ENCODE measurements at places on chromosomes 7 and 10.

DNA sequence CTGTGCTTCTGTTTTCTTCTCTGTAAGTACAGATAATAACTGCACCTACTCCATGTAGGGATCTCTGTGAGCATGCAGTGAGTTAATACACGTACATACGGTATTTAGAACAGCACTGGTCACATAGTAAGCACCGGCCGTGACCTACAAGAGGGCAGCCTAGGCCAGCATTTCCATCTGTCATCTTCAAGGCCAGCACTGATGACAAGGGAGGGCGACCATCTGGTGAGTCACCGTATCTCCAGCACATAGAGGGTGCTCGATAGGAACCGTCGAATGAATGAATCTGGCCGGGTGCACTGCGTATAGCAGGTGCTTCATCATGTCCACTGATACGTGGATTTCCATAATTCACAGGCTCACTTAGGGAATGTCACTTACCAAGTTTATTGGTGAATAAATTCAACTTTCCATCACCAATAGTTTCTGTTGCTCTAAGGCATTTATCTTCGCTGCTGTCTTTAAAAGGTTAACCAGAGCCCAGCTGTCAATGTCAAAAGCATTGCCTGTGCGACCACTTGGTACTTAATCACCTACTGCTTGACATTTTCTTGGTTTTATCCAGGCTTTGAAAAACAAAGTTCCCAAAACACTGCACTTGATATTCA is 8.3 kb downstream of the NOD1 start:
- H3K4me1 ChIP-seq = no peaks in the 10 kb centered on the region
- H3K36me3 ChIP-seq = no peaks in the 10 kb centered on the region
- no peak overlapping the region for H3K27ac ChIP-seq
- DNase-seq = no peak
- no peaks in the 10 kb centered on the region for H3K27me3 ChIP-seq
- no peak overlapping the region for H3K4me3 ChIP-seq

DNA sequence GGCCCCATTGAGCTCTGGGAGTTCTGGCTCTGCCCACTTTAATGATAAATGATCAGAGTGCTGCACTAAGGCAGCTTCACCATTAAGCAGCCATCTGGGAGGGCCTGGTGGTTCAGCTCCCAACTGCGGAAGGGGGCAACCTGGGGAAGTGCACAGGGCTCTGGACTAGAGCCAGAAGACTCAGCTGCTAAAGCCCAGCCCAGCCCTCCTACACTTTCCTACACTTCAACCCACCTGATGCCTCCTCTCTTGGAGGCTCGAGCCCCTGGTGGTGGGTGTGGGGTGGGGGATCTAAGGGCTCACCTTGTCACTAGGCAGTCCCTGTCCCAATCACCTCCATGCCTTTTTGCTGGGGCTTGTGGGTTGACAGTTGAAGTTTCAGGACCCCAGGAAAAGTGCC is 60.6 kb upstream of the ANTXRL start:
- no peaks in the 10 kb centered on the region for H3K36me3 ChIP-seq
- DNase-seq = no peak
- H3K27ac ChIP-seq = no peak overlapping the region
- H3K4me3 ChIP-seq = no peak overlapping the region
- H3K27me3 ChIP-seq = no peaks in the 10 kb centered on the region
- 0 out of 2 replicates have a peak, but pooled peaks cover 3% of the 10 kb centered on the region for H3K4me1 ChIP-seq

DNA sequence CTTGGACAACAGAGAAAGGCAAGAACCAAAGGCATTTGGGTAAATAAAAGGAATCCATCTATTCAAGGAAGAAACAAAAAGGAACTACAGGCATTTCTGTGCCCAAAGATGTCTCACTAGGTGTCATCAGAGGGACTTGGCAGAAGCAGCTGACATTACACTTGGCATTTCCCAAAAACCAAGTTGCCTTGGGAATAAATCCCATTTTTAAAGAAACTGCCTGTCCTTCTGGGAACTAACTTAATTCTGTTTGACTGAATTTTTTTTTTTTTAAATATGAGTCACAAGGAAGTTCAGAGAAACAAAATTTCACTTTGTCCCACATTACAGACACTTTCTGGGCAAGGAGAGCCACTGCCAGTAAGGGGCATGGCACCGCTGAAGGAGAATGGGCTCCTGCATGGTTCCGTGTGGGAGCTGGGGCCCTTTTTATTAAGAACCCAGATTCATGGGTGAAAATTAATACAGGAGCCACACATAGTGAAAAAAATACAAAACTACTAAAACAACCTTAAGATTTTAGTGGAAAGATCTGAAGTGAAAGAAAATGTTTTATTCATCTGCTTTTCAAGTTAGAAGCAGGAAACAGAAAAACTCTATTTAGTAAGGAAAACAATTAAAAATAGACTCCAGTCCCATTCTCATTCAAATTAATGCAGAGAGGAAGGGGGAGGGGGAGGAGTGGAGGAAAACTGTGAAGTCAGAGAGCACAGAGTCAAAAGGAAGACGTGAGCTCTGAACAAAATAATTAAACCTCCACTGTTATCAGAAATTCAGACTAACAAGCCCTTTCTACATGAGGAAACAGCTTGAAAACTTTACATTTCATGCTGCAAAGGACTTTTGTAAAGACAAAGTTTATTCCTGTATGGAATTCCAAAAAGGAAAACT is 118.4 kb upstream of the PDLIM1 start:
- H3K27ac ChIP-seq = no peak overlapping the region
- no peaks in the 10 kb centered on the region for H3K4me1 ChIP-seq
- DNase-seq = no peak
- H3K36me3 ChIP-seq = no peaks in the 10 kb centered on the region
- no peak overlapping the region for H3K4me3 ChIP-seq
- H3K27me3 ChIP-seq = no peaks in the 10 kb centered on the region

GRCh38 chr7:114531326-114531725 is 116.7 kb downstream of the FOXP2 start:
- H3K27me3 ChIP-seq = no peaks in the 10 kb centered on the region
- 0 out of 2 replicates have a peak, but pooled peaks cover 3% of the 10 kb centered on the region for H3K36me3 ChIP-seq
- H3K4me3 ChIP-seq = no peak overlapping the region
- no peak for DNase-seq

- H3K4me1 ChIP-seq = peaks cover 13% of the 10 kb centered on the region
- no peak overlapping the region for H3K4me3 ChIP-seq
- H3K27me3 ChIP-seq = no peaks in the 10 kb centered on the region
- H3K36me3 ChIP-seq = no peaks in the 10 kb centered on the region
- no peak overlapping the region for H3K27ac ChIP-seq
Measured at GRCh38 chr10:70296406-70296899, 12.6 kb upstream of the NPFFR1 start.

GRCh38 chr10:82358486-82359099 is 483.6 kb downstream of the NRG3 start:
- H3K4me3 ChIP-seq = no peak overlapping the region
- H3K27me3 ChIP-seq = no peaks in the 10 kb centered on the region
- H3K27ac ChIP-seq = no peak overlapping the region
- no peak for DNase-seq

DNA sequence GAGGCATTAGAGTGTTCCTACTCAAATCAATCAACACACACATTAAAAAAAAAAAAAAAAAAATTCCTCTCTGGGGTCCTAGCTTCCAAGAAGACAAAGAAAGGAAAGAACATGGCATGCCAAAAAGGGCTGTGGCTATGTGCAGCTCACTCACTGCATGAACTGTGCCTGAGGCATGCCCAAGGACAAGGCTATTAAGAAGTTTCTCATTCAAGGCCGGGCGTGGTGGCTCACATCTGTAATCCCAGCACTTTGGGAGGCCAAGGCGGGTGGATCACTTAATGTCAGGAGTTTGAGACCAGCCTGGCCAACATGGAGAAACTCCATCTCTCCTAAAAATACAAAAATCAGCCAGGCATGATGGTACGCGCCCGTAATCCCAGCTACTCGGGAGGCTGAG is 41.9 kb upstream of the PPP3CB start:
- no peaks in the 10 kb centered on the region for H3K27me3 ChIP-seq

DNA sequence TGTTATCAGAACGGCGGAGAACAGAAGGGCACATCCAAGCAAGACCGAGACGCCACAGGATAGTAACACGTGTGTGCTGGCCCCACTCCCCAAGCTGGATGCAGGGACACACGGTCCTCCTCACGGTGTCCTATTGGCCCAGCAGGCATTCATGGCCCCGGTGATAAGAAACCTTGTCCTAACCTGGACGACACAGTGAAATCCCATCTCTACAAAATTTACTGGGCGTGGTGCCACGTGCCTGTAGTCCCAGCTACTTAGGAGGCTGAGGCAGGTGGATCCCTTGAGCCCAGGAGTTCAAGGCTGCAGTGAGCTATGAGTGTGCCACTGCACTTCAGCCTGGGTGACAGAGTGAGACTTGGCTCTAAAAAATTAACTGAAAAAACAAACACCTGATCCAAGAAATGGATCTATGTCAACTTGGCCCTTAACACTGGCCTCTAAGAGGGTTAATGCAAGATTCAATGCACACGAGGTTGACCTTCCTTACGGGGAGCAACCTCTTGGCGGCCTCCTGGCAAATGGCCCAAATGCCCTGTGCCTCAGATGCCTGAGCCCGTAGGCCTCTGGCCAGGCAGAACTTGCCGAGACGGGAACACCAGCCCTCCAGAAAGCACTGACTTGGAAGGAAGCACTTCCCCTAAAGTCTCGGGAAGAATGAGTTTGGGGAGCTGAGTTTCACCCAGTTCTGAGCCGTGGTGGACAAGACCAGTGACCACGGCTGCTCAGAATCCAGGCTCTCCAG is 72.3 kb downstream of the ZRANB1 start:
- H3K4me1 ChIP-seq = no peaks in the 10 kb centered on the region
- no peaks in the 10 kb centered on the region for H3K36me3 ChIP-seq
- H3K4me3 ChIP-seq = no peak overlapping the region

DNA sequence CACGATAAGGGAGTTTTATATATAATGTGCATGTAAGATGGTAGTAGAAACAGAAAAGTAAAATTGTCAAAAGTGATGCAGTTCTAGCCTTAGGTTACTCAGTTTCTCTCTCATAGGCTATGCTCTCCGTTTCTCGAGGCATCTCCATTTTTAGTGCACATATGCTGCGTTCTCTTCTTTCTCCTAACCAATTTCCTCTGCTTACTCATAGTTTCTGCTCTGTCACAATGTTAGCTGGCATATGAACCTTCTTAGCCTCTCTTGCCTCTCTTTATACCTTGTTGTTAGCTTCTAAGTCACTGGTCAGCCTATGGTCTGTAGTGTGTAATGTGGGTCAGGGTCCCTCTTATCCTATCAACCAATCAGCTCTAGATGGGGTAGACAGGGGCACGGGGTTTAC is 280.6 kb upstream of the ETV1 start:
- H3K27me3 ChIP-seq = no peaks in the 10 kb centered on the region
- no peaks in the 10 kb centered on the region for H3K36me3 ChIP-seq
- DNase-seq = no peak
- no peaks in the 10 kb centered on the region for H3K4me1 ChIP-seq

DNA sequence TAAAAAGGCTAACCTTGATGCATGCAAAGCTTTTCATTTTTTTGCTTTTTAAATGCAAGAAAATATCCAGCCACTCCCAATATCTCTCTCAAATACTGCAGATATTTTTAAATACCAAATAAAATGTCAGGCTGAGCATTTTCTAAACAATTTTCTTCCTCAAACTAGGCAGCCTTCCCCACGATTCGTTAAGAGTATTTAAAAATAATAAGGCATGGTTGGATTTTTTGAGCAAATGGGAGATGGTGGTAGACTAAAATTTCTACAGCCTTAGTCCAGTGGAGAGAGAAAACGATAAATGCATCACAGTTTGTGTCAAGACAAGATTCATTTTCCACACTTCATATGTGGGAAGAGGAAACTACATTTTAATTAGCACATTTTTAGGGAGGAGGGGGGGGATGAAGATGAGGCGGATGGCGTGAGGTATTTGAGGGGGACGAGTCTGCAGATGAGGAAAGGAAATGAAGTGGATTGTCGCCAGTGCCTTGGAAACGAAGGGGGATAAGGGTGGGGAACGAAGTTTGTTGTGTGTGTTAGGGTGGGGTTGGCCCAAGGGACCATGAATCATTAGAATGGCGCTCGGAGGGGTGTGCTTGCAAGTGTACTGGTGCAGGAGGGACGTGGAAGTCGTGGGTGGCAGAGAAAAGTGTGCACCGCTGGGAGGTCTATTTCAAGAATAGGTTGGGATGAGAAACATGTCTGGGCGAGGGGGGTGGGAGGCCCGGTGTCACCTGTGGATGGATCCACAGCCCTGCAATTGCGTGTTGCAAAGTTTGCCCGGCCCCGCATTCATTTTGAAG is 1.2 kb upstream of the ADD3 start:
- no peaks in the 10 kb centered on the region for H3K36me3 ChIP-seq
- no peaks in the 10 kb centered on the region for H3K27me3 ChIP-seq
- peaks cover 19% of the 10 kb centered on the region for H3K4me1 ChIP-seq
- no peak overlapping the region for H3K27ac ChIP-seq
- no peak for DNase-seq

- H3K4me1 ChIP-seq = no peaks in the 10 kb centered on the region
- H3K36me3 ChIP-seq = peaks cover 20% of the 10 kb centered on the region
- no peak overlapping the region for H3K4me3 ChIP-seq
Measured at GRCh38 chr7:127976056-127976737, 55.0 kb downstream of the LRRC4 start.

DNA sequence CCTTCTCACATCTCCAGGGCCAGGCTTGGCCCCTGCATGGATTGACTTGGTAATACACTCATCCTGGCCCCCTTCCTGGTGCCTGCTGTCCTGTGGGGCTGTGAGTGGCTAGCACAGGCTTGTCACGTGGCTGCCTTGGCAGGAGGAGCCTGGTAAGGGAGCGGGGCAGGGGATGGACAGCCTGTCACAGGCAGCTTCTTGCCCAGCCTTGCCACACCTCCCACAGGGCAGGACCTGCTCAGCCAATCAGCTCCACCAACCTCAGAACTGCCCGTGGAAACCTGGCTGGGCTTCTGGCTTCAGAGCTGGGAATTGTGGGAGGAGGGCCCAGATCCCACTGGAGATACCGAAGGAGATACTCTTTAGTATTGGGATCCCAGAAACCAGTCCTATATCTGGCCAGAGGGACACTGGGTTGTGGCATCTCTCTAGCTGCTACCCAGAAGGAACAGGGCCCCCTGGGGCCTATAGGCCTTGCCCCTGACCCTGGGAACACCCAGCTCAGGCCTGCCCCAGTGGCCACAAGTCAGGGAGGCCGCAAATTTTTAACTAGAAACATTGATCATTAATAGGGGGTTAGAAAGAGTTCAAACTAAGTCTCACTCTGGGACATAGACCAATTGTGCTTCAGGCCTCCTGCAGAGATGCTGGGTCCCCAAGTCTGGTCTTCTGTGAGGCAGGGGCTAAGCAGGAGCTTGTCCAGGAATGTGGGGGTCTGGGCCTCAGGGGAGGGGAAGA is at the start of gene HOGA1:
Gene HOGA1, plus strand, starts transcription at position 330 of the 738 bp plus-strand sequence. Its CDS starts 315 bp downstream, at position 645.
- H3K27ac ChIP-seq = no peak within 1 kb of the TSS
- H3K4me3 ChIP-seq = no peak within 1 kb of the TSS
- H3K4me1 ChIP-seq = no peaks in the 10 kb centered on the region
- H3K36me3 ChIP-seq = no peaks in the 10 kb centered on the region

DNA sequence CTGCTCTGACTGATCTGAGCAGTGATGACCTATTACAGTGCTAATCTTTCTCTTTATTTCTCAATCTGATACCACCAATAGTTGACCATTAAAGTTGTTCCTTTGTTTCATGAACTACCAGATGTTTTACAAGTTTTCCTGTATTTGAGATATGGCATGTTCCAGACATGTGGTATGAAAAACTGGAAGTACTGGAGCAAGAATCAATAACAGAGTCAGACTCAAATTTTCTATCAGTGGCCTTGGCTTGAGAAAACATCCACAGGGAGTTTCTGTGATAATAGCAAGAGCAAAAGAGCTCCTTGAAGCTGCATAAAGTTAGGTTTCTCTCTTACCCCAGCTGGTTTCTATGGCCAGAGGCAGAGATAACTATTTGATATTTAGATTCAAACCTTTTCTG is 469.0 kb upstream of the STEAP1 start:
- H3K27me3 ChIP-seq = no peaks in the 10 kb centered on the region
- no peaks in the 10 kb centered on the region for H3K4me1 ChIP-seq
- DNase-seq = no peak
- no peak overlapping the region for H3K27ac ChIP-seq

Measured in MM.1S (cell line).